ENCODE measurements at places on chromosomes 3 and 15.

GRCh38 chr3:185807445-185808068 is 17.3 kb downstream of the IGF2BP2 start:
- DNase-seq: no peak

DNA sequence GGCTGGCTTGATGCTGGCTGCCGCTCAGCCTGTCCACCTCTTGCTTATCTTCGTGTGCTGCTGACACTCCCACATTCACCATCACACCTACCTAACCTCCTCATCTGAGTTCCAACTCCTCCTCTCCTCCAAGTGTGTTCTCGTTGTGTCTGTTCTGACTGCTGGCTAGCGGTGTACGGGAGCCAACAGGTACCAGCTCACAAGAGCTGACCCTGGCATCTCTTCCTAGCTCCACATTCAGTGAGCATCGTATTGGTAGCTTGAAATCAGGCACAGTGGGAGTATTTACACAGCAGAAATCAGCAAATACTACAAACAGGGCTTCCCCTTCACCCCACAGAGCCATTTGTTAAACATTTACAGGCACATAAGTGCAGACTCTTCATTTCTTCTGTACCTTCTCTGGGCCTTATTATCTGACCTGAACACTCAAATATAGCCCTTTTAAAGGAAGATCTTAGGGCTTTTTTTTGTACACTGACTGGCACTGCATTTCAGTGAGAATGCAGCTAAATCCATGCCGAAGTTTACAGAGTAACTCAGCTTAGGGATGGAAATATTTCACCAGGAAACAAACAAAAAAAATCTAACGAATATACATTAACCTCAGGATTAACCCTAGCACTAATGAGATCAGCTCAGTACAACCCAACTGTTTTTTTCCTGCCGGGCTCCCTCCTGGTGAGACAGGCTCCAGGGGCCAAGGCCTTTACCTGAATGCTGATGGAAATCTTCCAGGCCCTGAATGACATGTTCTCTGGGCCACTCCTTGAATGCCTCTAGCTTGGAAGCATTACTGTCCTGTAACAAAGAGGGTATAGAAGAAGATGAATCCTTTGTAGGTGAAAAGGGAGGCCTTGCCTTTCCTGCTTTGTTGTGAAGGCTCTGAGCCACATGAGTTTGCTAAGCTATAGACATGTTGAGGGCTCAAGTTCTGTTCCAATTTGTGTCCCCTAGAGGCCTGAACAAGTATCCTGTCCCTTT is 150.5 kb upstream of the LPP start:
- DNase-seq: no peak

DNA sequence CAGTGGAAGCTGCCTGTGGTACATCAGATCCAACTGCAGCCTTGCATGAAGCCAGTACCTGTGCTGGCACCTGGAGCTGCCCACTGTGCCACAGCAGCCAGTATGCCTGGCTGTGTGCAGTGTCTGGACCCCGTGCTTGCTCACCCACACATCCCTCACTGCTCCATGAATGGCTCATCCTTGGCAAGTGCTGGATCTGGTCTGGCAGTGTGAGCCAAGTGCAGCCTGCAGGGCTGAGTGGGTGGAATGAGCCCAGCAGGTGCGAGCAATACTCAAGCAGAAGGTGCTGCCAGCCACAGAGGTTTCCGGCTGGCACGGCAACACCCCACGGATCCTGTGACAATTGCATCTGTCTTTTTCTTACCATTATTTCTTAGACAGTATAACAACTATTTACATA is 488.2 kb upstream of the ROBO2 start:
- no peak for DNase-seq

DNA sequence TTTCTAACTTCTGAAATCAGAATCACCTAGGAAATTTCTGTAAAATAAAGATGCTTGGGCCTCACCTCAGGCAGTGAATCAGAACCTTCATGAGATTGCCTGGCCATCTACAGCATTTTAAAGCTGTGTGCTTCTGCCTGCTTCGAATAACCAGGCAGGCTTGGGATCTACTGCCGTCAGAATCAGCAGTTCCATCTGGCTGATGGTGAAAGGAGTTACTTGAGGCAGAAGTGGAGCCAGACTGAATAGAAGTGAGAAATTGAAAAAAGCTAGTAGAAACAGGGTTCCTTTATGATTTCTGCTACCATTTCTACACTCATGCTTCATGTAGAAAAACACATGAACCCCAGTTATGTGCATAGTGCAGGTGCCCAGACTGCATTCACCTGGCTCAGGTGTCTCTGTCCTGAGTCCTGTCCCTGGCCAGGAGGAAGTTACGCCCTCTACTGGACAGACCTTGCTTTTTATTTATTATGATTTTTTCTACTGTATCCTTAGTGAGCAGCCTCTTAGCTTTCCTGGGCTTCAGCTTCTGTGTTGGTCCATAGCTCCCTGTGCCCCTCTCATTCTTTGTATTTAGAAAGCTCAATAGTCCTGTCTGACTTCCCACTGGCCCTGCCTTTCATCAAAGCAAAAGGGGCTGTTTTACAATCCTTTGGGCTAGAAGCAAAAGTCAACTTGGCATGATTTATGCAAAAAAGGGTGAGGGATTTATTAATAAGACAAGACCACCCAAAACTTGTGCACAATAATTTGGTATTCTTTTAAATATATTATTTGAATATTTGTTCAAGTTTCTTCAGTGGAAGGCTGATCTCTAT is 200.8 kb upstream of the GOLGA6L4 start:
- DNase-seq: no peak

GRCh38 chr3:110902453-110903085 is 169.0 kb upstream of the NECTIN3 start:
- DNase-seq: no peak
